ENCODE measurements at places on chromosomes 3 and 15.
A peak's percentile ranks its signal among the peaks of the same experiment; 100 is the strongest.

GRCh38 chr3:125000661-125001060 lies 55.1 kb downstream of the HEG1 start:
- DNase-seq = no peak

DNA sequence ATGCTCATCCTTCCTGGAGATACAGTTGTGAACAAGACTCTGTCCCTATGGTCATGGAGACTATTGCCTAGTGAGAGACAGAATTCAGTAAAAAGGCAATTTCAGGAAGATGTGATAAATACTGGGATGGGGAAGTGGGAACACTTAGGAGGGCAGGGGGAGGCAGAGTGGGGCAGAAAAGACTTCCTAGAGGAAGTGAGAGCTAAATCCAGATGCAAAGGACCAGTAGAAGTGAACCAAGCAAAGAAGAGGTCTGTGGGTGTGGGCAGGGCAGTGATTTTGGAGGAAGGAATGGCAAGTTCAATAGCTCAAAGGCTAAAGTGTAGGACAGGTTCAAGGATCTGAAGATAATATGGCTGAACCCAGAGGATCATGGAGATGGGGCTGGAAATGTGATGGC lies 68.9 kb downstream of the CD200R1L start:
- no peak for DNase-seq

GRCh38 chr3:142902356-142902755 lies 13.5 kb upstream of the PCOLCE2 start:
- DNase-seq = no peak

DNA sequence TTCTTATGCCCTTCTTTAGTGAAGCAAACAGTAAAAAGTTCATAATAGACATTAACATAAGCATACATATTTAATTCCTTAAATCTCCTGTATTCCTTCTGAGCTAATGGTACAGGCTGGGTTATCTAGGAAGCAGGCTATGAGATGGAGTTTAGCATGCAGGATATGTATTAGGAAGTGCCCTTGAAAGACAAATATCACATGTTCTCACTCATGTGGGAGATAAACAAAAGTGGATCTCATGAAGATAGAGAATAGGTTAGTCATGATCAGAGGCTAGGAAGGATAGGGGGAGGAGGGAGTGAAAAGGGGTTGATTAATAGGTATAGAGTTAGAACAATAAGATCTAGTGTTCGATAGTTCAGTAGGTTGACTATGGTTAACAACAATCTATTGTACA lies 105.4 kb downstream of the CLASP2 start:
- DNase-seq = no peak

DNA sequence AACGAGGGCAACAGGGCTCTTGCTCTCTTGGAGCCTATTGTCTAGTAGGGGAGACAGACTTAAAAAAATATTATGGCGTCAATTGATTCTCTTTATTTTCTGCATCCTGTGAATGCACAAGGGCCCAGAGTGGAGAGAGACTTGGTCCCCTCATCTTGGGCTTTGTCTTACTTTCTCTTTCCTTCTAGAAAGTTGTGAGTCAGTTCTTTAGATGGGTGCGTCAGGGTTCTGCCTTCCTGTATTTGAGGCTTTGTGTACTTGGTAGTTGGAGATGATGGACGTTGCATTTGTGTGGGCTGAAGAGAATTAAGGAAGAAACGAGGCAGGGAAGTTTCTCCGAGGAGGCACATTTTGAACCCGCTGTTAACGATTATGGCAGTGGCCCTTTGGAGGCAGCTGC lies 52.9 kb downstream of the CACNA1D start:
- DNase-seq = no peak

GRCh38 chr15:99717161-99718009 lies 15.9 kb downstream of the LYSMD4 start:
- DNase-seq = no peak

DNA sequence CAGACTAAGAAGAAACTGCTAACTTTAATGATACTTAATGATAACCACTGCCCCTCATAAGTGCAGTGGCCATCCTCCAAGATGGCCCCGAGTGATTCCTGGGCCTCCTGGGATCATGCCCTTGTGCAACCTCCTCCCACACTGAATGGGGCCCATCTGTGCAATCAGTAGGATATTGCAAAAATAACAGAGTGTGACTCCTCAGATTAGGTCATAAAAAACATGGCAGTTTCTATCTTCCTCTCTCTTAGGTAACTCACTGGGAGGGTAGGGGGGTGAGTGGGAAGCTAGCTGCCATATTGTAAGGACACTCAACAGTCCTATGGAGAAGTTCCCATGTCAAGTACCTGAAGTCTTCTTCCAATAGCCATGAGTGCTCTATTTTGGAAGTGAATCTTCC lies 173.0 kb downstream of the SHQ1 start:
- DNase-seq = no peak

- DNase-seq = no peak
Observed at GRCh38 chr15:63818629-63819028, 15.1 kb downstream of the HERC1 start.

DNA sequence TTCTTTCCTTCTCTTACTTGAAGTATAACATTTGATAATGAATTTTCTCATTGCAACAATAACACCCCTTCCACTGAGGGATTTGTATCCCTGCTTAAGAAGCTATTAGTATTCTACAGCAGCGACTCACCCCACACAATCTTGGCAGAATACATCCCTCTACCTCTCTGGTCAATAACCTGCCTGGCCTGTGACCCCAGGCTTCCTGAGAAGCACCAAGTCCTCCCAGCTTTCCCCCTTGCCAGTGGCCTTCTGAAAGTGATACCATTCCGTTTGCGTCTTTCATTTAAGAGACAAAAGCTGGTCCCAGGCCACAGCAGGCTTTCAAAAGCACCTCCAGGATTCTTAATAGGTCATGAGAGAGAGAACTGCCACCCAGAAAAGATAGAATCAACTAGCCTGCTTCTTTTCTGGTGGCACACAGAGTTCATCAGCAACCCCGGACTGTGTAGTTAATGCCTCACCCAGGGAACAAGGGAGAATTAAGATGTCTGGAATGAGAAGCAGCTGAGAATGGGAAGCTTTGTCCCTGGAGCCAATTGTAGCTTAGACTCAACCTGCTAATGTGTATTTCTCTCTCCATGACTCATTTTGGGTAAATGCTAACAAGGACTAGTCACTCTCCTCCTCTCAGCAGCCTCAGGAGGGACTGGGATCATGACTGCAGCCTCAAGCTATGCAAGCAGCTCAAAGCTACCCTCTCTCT lies 101.0 kb upstream of the CPNE4 start:
- DNase-seq = no peak

GRCh38 chr3:137693791-137694190 lies 70.3 kb upstream of the SOX14 start:
- DNase-seq = no peak

- no peak for DNase-seq
Observed at GRCh38 chr15:59416816-59417215, 21.2 kb upstream of the FAM81A start.

DNA sequence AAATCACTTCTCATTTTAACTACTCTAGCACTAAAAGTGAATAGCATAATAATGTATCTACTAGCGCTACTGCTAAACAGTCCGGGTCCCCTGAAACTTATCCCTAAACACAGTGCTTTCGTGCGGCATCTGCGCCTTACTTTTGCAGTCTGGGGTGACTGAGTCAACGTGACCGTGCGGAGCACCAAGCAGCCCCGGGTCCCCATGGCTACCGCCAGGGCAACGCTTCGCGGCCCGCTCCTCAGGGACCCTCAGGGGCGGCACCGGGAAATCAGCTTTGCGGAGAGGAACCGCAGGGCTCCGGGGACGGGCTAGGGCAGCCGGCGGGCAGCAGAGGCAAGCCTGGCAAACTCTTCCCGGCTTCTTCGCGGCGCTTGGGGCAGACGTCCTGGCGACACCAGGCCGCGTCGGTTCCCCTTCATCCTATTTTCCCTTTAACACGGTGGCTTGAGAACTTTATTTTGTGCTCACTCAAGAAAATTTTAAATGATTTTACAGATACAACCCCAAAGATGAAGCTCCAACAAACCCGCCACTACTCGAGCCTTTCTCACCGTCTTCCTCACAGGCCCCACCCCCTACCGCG lies 757 bp upstream of the DIPK2A start:
- peak; percentile 38 for DNase-seq

DNA sequence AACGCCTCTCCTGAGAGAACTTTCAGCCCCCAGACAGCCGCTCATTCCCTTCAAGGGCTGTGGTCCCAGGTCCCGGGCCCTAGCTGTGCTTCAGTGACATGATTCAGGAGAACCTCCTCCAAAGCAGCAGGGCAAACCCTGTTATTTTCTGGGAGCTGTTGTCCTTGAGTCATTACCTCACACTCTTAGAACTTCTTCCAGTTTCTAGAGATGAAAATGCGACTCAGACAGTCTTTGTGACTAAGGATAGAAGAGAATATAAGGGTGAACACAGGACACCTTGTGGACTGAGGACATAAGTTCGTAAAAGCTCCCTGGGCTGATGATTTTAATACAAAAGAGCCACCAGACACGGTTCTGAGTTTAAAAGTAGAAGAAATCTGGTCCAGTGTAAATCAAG lies 203.8 kb downstream of the RORA start:
- DNase-seq = no peak

DNA sequence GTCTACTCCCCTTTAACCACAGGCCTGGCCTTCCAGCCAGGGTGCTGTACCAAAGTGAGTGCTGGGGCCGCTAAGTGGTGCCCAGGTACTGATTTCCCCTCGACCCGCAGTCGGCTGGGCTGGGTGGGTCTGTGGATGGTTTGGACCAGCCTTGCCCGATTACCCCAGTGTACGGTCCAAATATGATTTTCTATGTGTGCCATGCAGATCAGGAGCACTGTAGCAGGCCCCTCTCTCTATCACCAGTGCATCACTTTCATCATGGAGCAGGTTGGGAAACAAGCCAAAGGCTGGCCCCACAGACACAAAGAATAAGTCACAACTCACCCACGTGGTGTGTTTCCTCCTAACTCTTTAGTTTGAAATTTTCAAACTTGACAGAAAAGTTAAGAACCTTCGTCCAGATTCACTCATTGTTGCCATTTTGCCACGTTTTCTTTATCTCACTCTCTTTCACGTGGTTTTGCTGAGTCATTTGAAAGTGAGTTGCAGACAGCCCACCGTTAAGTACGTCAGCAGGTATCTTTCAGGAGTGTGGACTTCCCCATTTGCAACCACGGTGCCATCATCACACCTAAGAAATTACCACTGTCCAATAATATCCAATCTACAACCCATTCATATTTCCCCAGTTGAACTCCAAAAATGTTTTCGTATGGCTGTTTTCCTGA lies 37.0 kb downstream of the ZNF710 start:
- no peak for DNase-seq

DNA sequence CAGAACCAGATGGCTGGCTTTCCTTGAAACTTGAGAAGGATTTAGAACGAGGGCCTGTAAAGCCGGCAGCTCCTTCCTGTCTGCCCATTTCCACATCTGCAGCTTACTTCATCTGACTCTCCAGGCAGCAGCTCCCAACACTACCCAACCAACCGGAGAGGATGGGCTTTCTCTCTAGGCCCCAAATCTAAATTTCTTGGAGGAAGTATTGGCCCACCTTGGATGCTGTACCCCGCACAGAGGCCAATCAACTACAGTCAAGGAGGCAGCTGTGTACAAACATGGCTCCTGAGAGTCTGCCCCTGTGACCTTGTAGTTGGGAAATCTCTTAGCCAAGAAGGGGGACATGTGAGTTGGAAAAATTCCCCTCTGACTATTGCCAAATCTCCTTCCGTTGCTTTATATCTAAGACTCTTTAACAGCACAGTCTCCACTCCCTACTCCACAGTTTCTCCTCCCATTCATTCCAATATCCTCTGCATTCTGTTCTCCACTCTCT lies 8.0 kb upstream of the ACAP2 start:
- no peak for DNase-seq

GRCh38 chr15:70415398-70415797 lies 317.7 kb upstream of the TLE3 start:
- DNase-seq = no peak

DNA sequence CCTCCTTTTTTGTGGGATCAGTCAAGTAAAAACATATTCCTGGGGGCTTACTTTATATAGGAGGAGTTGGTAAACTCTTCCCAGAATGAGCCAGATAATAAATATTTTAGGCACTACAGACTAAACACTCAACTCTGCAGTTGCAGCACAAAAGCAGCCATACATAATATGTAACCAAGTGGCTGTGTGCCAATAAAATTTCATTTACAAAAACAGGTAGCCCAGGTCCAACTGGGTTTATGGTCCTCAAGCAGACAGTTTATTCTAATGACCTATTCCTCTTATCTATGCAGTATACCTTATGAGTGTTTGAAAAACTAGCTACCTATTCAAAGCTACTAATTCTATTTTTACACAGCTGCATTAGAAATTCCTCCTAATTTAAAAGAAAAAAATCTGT lies 61.8 kb downstream of the FAIM start:
- no peak for DNase-seq

DNA sequence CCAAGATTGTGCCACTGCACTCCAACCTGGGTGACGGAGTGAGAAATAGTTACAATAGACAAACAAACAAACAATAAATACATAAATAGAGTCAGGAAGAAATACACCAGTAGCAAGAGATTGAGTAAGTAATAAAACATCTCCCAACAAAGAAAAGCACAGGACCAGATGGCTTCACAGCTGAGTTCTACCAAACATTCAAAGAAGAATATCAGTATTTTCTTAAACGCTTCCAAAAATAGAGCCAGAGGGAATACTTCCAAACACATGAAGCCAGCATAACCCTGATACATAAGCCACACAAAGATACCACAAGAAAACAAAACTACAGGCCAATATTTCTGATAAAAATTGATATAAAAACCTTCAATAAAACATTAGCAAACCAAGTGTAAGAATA lies 30.7 kb upstream of the IGSF10 start:
- no peak for DNase-seq

- DNase-seq = no peak
Observed at GRCh38 chr3:40516201-40516600, 8.6 kb upstream of the ZNF621 start.

- DNase-seq = no peak
Observed at GRCh38 chr15:40342416-40343320, 1.9 kb upstream of the CCDC9B start.

DNA sequence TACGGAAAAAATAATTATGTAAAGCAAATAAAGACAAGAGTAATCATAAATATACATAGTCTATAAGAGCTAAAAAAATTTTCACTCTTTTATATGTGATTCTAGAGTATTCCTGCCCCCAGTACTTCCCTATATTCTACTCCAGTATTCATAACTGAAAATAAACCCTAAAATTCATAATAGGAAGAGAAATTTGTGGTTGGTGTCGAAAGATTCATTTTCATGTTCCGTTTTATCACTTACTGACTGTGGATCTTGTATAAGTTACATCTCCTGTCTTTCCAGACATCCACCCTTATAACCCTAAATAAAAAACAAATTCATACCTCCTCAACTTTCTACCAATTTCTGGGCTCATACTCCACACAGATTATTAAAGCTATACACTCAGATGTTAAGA lies 16.0 kb upstream of the MBNL1 start:
- DNase-seq = no peak
